ENCODE measurements at places on chromosomes 11 and 22. TPM values are rescaled to one million over a fixed set of nuclear protein-coding genes. Genes with fewer than 3 reads are reported as not detected.

KLHL22 gene
- total RNA-seq, result 73.8 TPM

GRCh38 chr11:2451336-2451735 lies 6.5 kb downstream of the KCNQ1 start:
- H3K27ac ChIP-seq, result no peak overlapping the region
- H3K36me3 ChIP-seq, result no peaks in the 10 kb centered on the region
- H3K27me3 ChIP-seq, result no peaks in the 10 kb centered on the region
- no peak for DNase-seq

GRCh38 chr11:26950260-26950719 lies 43.6 kb upstream of the FIBIN start:
- no peaks in the 10 kb centered on the region for H3K4me1 ChIP-seq
- no peaks in the 10 kb centered on the region for H3K27me3 ChIP-seq
- no peak for DNase-seq
- no peak overlapping the region for H3K4me3 ChIP-seq
- H3K27ac ChIP-seq, result no peak overlapping the region
- no peaks in the 10 kb centered on the region for H3K36me3 ChIP-seq

- no peak overlapping the region for H3K27ac ChIP-seq
- H3K4me3 ChIP-seq, result no peak overlapping the region
- DNase-seq, result no peak
- H3K36me3 ChIP-seq, result no peaks in the 10 kb centered on the region
- H3K4me1 ChIP-seq, result no peaks in the 10 kb centered on the region
These were observed 333.9 kb downstream of the CTTN start for GRCh38 chr11:70732023-70732880.

DNA sequence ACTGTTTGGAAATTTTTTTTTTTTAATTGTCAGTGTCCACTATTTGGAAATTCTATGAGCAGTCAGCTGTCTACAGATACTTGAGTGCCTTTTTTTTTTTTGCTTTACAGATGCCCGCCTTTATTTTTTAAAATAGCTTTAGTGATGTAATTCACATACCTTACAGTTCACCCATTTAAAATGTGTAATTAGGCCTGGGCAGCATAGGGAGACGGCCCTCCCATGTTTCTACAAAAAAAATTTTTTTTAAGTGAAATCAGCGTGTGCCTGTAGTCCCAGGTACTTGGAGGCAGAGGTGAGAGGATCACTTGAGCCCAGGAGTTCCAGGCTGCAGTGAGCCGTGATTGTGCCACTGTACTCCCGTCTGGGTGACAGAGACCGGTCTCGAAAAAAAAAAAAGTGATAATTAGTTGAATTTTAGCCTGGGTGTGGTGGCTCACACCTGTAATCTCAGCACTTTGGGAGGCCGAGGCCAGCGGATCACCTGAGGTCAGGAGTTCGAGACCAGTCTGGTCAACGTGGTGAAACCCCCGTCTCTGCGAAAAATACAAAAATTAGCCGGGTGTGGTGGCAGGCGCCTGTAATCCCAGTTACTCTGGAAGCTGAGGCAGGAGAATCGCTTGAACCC lies 1.5 kb downstream of the ZNF143 start:
- no peak overlapping the region for H3K4me3 ChIP-seq
- DNase-seq, result no peak
- no peaks in the 10 kb centered on the region for H3K36me3 ChIP-seq
- H3K27me3 ChIP-seq, result no peaks in the 10 kb centered on the region
- H3K4me1 ChIP-seq, result peaks cover 14% of the 10 kb centered on the region
- H3K27ac ChIP-seq, result peak overlapping the region; percentile 100

DNA sequence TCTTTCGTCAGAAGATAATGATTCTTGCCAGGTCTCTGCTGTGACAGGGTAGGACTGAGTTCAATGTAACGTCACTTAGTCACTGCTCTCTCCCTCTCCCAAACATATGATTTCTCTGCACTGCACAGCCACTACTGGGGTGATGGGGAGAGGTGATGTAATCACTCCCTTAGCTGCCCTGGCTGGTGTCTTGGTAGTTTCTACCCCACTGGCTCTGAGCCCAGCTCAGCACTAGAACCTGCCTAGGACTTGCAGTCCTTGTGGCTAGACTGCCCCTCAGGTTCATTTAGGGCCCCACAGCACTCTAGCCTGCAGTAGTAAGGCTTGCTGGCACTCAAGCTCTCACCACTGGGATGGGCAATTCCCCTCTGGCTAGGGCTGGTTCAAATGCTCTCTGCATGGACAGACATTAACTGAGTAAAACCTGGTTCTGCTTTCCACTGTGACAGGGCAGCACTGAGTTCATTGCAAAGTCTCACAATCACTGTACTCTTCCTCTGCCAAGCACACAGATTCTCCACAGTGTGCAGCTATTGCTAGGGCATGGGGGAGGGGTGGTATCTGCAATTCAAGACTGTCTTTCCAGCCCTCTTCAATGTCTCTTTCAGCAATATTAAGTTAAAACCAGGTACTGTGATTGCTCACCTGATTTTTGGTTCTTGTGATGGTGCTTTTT lies 571.4 kb upstream of the FAT3 start:
- H3K27me3 ChIP-seq, result no peaks in the 10 kb centered on the region
- H3K4me3 ChIP-seq, result no peak overlapping the region
- H3K27ac ChIP-seq, result no peak overlapping the region
- no peak for DNase-seq
- no peaks in the 10 kb centered on the region for H3K4me1 ChIP-seq
